Cardiac muscle cell (in vitro differentiated cells and primary cell): ENCODE measurements at places on chromosomes 12 and 14.

DNA sequence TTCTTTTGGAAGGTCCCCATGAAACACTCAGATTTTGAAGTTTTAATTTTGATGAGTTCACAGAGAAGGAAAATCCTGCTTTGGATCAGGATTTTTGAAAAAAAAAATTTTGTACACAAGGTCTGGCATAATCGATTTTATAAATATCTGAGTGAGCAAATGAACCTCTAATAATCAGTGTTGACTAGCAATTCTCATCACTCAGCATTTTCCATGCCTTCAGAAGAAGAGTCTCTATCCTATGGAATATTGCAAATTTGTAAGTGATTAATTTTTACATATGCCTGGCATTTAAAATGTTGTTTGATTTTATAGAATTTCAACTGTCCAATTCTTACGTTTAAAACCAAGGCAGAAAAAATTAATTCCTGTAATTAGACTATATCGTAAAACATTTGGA, 30.5 kb upstream of the REP15 start:
- DNase-seq: no peak

- DNase-seq: peak; percentile 5
These were observed 405.0 kb upstream of the LRFN5 start for GRCh38 chr14:41201696-41202095.

DNA sequence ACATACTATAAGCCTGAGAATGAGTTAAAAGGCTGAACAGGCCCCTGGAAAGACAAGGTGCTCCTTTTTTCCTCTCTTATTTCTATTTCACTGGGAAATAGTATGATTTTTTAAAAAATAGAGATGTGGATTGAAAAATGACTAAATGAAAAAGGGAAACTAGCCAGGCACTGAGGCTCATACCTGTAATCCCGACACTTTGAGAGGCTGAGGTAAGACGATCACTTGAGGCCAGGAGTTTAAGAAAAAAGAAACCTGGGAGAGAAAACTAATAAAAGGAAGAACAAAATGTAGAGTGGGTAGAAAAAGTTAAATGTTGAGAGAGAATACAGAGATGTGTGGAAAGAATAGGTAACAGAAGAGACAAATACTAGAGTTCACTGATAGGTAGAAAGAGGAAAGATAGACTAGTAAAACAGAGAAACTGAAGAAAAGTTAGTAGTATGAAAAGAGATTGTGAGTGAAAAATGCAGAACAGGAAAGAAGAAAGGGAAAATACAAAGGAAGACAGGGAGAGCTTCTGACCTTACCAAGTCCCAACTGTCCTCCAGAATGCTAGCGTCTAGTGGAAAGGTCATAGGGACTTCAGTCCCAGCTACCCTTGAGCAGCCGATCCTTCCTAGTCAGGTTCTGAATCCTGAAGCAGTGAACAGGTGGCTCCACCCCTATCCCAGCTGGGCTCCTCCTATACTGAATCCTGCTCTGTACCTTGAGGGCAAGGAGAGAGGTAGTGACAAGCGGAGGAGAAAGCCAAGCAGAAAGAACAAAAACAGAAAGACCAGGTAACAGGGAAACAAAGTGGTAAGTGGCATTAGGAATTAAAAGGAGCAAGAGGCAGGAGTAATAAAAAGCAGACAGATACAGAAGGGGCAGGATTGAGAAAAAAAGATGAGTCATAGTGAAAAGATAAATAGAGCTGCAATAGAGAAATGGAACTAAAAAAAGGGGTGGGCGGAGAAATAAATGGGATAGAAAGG, 7.3 kb downstream of the TMEM116 start:
- DNase-seq: peak; percentile 27

DNA sequence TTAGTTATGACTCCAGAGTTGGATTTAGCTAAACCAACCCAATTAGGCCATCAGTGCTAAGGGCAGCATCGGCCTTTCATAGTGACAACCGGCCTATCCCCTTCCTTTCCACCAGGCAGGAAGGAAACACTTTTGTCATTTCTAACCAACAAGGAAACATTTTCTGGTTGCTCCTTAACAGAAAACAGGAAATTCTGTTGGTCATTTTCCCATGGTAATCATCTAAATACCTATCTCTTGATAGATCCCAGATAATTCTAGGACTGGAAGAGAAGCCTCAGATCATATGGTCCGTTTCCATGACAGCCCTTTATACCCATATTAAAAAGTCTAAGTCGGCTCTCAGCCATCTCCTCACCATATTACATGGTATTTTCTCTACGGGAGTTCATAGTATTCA, 79.2 kb upstream of the USP44 start:
- DNase-seq: no peak

DNA sequence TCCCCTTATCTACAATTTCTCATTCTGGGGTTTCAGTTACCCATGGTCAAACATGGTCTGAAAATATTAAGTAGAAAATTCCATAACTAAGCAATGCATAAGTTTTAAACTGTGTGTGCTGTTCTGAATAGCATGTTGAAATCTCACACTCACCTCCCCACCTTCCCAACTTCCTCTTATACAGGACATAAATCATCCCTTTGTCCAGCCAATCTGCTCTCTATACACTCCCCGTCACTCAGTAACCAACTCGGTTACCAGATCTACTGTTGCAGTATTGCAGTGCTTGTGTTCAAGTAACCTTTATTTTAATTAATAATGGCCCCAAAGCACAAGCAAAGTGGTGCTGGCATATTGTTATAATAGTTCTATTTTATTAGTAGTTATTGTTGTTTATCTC, 420.5 kb downstream of the GXYLT1 start:
- DNase-seq: no peak

- DNase-seq: peak; percentile 94
These were observed 11.0 kb downstream of the GPR135 start for GRCh38 chr14:59454139-59454538.

DNA sequence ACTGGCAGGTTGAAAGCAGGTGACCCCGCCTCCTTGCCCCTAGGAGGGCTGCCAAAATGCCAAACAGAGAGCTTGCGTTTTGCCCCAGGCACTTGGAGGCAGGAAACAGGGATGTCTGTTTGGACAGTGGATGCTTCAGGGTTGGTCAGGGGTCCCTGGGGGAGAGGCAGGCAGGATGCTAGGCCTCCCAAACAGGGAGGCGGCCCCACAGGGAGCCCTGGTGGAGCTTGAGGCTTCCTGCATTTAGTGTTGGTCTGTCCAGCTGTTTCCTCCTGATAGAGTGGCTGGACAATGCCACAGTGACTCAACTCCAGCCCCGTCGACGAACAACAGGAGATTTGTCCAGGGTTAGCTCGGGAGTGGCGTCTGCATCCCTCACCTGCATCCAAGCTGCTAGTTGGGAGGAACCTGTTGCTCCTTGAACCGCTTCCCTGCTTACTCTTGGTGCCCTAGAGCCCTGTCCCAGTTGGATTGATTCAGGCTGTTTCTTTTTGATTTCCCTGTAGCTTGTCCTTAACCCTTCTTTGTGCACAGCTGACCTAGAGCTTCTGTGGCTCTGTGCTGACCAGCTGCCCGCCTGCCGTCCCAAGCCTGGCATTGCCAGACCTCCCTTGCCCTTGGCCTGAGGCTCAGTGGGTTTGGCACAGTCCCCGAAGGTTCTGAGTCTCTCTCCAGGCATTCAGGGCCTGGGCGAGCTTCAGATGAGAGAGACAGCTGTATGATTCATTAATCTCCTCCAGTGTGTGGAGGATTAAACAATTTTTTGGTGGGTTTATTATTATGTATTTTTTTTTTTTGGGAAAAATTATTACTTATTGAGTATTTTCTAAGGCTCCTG, 45.9 kb downstream of the TSPAN9 start:
- DNase-seq: no peak

- DNase-seq: no peak
These were observed 153.9 kb downstream of the KIF26A start for GRCh38 chr14:104292084-104292970.

DNA sequence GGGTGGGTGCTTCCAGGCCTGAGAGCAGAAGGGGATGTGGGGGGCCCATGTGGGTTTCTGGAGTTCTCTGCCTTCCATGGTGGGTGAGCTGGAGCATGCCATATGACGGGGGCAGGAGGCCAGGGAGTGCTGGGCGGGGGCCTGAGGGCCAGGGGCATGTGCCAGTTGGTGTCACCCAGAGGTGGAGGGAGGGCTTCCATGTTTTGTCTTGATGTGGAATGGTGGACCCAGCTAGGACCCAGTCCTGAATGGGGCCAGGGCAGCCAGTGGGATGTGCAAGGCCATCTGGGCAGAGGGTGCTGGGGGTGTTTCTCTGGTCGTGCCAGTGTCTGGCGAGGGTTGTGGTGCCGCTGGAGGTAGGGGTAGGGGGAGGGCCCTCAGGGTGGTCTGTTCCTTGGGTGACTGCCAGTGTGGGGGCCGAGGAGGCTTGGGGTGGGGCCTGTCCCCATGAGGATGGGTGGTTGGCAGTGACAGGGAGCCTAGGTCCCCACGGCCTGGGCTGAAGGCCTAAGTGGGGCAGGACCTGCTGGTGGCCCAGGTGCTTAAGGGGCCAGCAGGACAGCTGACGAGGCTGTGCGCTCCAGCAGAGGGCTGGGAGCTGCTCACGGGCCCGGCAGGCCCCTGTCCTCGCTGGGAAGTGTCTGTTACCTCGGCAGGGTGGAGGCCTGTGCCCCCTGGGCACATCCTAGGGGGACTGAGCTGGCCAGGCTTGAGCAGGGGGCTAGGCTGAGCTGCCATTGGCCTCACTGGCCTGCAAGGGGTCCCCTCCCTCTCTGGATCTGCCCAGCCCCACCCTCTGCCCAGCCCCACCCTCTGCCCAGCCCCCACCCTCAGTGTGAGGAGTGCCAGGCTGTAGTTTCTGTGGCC, 26.8 kb downstream of the CEP170B start:
- no peak for DNase-seq

GRCh38 chr14:79487632-79488031, 723.7 kb downstream of the DIO2 start:
- peak; percentile 12 for DNase-seq

GRCh38 chr14:59251811-59252771, 63.6 kb downstream of the DAAM1 start:
- peak; percentile 70 for DNase-seq

GRCh38 chr12:14959916-14960496, 1.4 kb downstream of the ARHGDIB start:
- DNase-seq: no peak

DNA sequence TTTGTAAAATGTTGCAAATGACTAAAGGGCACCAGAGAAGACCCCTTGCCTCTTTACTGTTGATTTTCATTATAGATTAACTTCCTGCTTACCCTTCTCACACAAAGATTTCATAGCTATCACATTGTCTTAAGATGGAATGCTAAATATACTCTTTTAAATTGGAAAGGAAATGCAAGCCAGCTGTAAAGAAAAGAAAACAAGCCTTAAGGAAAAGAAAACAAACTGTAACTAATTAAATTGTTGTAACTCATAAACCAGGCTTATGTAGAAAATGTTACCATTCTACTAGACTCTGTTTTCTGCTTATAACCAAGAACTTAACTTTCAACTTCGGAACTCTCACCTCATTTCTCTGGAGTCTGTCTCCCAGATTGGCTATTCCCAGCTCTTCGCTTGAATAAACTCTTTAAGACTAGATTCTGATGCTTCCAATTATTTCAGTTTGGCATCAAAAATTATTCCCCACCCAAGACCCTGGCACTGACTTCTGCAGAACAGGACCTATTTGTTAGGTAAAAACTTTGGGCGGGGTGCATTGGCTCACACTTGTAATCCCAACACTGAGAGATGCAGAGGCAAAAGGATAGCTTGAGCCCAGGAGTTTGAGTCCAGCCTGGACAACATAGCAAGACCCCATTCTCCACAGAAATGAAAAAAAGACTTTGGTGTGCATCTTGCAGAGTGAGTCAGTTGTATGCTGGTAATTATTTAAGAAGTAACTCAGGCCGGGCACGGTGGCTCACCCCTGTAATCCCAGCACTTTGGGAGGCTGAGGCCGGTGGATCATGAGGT, 36.6 kb upstream of the CIT start:
- DNase-seq: no peak

DNA sequence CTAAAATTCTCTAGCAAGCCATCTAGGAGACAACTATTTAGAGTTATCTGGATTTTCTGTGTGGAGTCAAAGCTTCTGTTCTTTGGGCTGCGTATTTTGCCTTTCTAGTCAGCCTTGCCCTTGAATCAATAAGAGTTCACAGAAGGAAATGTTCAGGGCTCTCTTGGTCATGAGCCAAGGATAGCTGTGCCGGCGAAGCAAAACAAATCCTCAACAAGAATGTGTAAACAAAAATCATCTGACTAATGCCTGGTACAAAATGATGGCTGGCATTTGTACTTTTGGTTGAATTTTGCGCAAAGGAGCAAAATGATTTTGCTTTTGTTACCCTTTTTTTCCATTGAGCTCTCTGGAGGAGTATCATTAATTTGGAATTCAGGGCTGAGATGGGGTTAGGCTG, 171.1 kb downstream of the DACT1 start:
- no peak for DNase-seq

- DNase-seq: no peak
These were observed 699 bp upstream of the CD69 start for GRCh38 chr12:9761419-9761781.

DNA sequence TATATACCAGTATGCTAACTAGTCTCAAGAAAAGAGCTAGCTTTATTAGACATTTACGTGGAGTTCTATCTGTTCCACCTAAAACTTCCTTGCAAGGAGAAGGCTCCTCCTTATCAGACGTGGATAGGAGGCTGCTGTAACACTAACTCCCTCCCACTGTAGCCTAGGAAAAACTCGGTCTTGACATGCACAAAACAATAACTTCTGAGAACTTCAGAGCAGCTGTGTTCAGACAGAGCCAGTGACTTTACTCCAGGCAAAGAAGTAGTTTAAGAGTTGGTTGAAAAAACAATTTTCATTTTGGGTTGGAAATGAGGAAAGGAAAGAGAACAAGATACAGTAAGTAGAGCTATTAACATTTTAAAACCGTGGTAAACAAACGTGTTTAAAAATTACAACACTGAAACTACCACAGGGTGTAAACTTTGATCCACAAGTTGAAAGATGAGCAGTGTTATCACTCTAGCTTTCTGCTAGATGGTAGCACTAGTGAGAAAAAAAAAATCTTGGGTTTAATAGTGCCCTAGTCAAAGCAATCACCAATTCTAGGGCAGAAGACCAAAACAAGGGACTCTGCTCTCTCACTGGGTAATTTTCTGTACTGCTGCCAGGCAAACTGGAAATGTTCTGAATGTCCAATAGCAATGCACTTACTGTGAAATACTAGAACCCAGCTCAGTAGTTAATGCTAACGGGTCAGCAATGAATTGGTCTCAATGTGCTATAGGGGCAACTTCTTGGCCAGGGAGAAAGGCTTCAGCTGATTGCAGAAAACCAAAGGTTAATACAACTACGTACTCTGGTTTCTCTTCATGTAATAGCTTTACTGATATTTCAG, 2.4 kb downstream of the ATF7 start:
- peak; percentile 23 for DNase-seq

DNA sequence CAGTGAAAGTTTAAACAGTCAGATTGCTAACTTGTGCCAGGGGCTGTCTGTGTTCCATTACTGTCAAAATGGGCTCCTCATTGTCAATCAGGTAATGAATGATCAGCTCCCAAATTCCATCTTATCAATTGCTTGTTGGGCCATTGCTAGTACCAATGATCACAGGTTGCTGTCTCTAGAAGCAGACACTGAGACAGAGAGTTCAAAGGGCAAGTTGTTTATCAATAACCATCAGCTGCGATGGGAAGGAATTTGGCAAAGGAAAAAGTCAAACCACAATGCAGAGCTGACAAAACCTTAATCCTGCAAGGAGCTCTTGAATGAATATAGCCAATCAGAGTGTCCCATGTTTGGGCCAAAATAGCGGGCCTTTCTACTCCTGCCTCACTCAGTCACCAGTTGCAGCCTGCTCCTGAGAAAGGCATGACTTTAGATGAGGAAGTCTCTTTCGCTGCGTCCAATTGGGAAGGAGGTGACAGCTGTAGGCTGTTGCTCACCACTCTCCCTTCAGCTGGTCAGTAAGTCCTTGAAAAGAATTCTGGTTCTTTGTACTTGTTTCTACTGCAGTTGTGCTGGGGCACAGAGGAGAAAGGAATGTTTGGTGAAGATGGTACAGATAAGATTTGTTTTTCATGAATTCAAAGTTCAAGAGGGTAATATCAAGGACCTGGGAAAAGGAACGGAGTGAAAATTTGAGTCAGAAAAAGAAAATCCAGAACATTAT, 179.2 kb upstream of the PDE3A start:
- peak; percentile 57 for DNase-seq
